ENCODE measurements at places on chromosomes 5 and 9.

DNA sequence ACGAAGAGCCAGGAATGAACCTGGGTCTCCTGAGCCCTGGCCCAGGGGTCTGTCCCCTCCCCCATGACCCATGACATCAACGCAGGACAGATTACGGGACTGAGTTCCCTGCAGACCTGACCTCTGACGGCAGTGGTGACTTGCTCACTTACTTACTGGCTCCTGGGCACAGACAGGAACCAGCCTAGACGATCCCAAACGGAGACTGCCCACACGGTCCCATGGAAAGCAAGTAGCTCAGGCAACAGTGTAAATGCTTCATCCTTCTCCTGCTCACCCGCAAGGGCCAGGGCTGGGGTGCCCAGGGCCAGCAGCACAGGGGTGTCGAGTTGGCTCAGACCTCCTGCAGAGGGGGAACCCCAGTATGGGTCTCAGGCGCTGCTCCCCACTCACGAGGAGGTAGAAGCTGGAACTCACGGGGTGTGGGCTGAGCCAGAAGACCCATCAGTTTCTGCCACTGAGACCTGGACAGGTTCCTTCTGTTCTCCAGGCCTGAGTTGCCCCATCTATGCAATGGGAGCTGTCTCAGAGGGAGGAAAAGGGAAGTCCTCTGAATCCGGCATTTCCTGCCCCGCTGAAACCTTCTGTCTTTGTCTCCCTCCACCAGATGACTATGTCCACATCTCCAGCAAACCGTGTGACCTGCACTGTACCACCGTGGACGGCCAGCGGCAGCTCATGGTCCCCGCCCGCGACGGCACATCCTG lies 5.6 kb downstream of the ADAMTSL2 start:
- DNase-seq = no peak

GRCh38 chr5:82975396-82975795 lies 101.8 kb downstream of the TMEM167A start:
- no peak for DNase-seq

DNA sequence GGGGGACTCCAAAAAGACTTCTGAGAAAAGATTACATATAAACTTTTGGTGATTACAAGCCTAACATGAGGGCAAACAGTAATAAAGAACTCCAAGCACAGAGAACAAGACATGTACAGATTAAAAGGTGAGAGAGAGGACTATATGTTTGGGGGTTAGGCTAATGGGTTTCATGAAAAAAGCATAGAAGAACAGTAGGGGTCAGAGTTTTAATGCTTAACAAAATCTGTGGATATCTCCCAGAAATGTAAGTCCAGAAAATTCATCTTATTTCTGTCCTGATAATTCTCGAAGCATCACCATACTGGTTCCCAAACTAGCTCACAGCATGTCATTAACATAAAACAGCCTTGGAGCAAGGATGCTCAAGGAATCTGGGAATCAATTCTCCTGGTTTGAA lies 137.2 kb downstream of the ARRDC3 start:
- no peak for DNase-seq

- DNase-seq = no peak
These were observed 285.0 kb upstream of the ADAMTSL1 start for GRCh38 chr9:18188971-18189370.

DNA sequence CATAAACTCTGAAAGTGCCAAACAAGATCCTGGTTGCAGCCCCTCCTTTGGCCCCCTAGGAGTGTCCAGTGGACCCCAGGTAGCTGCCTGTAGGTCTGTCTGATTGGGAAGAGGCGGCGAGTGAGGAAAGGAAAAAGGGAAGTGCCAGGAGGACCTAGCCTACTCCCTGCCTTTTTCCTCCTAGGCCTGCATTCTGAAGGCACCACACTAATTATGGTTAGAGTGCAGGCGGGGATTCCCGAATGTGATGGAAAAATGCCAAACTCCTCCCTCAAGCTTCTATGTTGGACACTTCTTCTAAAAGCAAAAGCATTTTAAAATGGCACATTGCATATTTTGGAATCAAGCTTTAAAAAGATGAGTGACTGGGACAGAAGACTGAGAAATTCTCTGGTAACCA lies 83.2 kb upstream of the SMIM15 start:
- peak; percentile 8 for DNase-seq

DNA sequence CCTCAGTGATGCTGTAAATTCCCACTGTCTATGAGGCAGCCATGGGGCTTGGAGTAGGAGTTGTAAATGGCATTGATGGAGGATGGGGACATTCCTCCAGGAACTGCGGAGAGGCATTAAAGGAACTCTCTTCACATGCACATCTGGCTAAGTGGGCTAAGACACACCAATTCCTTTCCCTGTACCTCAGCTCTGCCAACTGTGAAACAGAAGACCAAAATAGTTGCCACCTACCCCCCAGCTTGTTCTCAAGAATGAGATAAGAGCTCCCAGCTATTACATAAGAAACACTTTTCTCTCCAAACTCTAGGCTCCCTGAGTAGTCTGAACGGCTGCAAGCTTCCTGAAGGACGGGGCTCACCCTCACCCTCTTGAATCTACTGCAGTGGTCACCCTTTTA lies 144.6 kb upstream of the SLC30A5 start:
- no peak for DNase-seq

DNA sequence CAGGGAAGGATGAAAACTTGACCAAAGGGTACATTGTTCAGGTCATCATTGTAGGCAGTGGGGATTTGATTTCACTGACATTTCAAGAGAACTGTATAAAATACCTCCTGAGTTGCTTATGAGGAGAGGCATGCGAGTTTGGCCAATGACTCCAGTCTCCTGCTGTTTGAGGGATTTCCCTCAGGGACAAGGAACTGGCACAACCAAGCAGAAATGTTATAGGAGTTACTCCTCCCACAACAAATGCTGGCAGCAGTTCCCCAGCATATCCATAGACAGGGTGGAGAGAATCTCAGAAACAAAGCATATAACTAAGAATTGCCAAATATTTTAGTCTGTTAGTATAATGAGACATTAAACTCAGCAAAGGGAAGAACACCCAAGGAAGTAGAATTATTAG lies 47.2 kb upstream of the FBXL7 start:
- DNase-seq = peak; percentile 59

All from fibroblast of the conjunctiva (primary cell).